ENCODE measurements at places on chromosomes 4 and X.

DNA sequence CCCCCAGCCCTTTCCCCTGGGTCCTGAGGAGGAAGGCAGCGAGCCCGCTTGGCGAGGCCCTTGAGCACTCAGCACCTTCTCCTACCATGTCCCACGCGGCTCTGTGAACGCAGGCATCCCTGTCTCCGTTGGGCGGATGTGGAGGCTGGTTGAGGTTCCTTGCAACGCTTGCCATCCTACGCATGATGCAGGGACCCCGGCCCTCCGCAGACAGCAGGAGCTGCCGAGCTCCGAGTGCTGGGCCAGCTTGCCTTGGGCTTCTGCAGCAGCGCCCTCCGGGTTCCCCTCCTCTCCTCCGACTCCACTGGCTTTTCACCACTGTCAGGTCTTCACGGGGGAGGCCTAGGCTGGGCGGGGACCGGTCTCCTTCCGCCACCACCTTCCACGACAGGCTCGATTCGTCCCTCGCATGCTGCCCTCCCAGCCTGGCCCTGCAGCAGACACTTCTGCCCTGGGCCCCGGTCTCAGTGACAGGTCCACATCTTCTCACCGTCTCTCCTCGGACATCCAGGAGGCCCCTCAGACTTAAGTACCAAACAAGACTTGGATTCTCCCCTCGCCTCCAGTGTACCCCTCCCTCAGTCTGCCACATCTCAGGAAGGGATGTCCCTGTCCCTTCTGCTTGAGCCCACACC is 67.6 kb upstream of the HGFAC start:
- no peak for ATAC-seq

- no peak for ATAC-seq
These were observed 12.0 kb downstream of the RAB33B start for GRCh38 chr4:139465922-139466321.

GRCh38 chr4:100486496-100486895 is 31.3 kb downstream of the EMCN start:
- ATAC-seq = no peak

DNA sequence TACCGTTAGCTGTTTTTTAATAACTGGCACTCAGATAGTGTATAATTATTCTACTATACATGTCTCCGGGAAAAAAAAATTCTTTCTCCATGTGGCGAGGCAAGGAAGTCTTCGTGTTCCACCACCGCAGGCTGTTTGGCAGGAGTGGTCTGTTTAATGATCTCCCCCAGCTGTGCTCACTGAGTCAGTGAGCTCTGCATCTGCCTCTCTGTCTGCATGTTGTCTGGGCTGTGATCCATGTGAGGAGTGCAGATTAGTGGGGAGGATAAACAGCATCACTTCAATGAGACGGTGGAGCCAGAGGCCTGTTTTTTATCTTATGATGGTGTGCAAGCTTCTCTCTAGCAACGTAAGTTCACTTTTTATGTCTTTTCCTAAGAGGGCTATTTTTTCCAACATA is 69.8 kb downstream of the RPS3A start:
- no peak for ATAC-seq

- no peak for ATAC-seq
These were observed 348.8 kb downstream of the GBA3 start for GRCh38 chr4:23041501-23041900.

- ATAC-seq = peak; percentile 31
These were observed 72.0 kb downstream of the FAT1 start for GRCh38 chr4:186651624-186652023.

GRCh38 chr4:154005171-154005520 is 216.3 kb upstream of the SFRP2 start:
- ATAC-seq = no peak

- ATAC-seq = no peak
These were observed 18.9 kb downstream of the TSPAN5 start for GRCh38 chr4:98639523-98639922.

GRCh38 chrX:43557792-43558191 is 98.3 kb upstream of the MAOA start:
- ATAC-seq = no peak

- ATAC-seq = no peak
These were observed 3.7 kb upstream of the STIM2 start for GRCh38 chr4:26856906-26857277.

- ATAC-seq = no peak
These were observed 253.4 kb downstream of the KCNIP4 start for GRCh38 chr4:21695141-21695540.

- ATAC-seq = no peak
These were observed 155.9 kb upstream of the CENPE start for GRCh38 chr4:103354006-103354405.

GRCh38 chr4:141826260-141826659 is 189.9 kb downstream of the IL15 start:
- ATAC-seq = no peak

DNA sequence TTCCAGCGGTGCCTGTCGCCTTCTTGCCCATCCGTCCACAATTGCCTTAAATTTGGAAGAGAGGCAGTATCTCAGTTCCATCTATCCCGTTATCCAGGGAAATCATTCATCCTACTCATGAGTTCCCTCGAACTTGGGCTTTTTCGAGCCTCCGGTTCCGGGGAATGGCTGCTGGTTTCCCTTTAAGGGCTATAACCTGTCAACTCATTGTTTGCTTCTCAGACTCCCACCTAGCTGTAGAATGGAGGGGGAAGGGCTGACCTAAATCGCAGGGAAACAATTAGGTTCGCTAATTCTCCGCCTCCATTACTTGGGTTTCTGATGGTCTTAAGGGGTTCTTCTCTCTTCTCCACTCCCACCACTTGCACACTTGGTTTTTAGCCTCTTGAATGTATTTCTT is 1.2 kb downstream of the UCHL1 start:
- ATAC-seq = no peak

GRCh38 chrX:105803891-105804290 is 18.4 kb upstream of the NRK start:
- no peak for ATAC-seq

DNA sequence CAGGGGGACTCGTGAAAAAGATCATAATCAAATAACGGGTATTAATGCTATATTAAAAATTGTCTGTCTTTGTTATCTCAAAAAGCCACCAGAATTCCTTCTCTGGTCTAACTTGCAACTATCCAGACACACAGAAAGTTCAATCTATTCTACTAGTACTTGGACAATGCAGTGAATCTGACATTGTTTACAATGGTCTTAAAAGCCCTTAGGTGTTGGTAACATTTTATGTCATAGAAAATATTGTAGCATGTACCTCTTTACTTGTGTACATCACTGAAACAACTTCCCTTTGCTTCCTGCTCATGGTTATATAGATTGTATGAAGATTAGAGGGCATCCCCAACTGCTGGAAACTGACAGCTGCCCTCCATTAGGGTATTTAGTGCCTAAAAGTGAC is 71.1 kb upstream of the PPP3CA start:
- no peak for ATAC-seq

DNA sequence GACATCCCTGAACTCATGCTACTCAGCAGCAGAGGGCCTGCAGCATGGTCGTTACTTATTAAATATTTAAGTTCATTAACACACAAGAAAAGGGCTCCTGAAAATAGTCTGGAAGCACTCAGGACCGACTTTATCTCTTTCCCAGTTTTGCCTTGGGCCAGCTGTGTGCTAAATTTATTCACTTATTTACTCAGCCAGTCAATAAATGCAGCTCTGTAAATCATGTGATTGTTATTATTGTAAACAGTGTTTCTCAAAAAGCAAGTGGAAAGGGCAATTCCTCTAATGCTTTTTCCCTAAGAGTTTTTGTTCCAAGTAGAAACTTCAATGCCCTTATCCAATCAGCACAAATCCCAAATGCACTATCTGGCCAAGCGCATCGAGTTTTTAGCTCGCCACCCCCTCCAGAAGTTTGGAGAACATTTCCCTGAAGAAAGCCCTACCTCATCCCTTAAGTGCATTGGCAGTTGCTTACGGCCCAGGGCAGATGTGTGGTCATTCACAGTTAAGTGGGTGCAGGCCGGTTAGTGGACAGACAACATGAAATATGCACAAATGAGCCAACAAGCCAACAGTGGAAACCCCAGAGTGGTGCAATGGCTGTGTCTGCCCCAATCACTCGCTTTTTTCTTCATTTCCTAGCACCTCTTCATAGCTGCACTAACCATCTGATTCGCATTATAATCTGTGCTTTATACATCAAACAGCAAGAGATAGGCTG is 125.8 kb downstream of the SMIM20 start:
- ATAC-seq = no peak

- no peak for ATAC-seq
These were observed 26.3 kb downstream of the PDHA1 start for GRCh38 chrX:19370061-19370460.

GRCh38 chrX:103153661-103154060 is 60.7 kb upstream of the NXF3 start:
- ATAC-seq = no peak

GRCh38 chrX:40759374-40759773 is 24.0 kb upstream of the MED14 start:
- no peak for ATAC-seq

DNA sequence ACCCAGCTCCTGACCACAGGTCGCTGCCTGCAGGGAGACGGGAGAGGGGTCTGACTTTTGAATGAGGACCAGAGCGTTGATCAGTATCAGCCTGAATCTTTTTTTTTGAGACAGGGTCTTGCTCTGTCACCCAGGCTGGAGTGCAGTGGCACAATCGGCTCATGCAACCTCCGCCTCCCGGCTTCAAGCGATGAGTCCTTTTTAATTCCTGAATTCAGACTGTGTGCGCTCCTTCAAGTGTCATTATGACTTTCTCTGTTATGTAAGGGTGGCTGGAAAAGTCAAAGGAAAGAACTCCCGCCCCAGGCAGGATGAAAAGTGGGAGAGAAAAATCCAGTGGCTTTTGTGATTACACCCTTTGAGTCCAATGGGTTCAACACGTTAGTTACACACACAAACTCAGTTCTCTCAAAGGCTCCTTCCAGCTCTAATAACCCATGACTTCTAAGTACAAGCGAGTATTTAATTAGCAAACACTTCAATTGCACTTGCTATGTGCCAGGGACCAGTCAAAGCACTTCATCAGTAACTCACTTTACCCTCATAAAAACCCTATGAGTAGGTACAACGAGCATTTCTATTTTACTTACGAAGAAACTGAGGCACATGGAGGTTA is 44.4 kb downstream of the PDHA1 start:
- ATAC-seq = no peak

DNA sequence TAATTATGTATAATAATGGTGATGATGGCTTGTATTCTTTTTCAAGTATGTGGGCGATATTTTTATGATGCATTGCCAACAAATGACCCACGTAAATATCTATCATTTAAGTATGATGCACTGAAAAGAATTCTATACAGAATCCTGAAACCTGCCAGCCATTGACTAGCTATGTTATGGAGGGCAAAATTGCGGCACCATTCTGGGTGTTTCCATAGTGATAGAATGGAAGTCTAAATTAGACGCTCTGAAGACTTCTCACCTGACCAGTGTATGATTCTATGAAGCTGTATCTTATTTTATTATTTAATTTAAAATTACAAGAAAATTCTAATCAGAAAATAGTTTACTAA is 677 bp upstream of the CENPC start:
- ATAC-seq = no peak

DNA sequence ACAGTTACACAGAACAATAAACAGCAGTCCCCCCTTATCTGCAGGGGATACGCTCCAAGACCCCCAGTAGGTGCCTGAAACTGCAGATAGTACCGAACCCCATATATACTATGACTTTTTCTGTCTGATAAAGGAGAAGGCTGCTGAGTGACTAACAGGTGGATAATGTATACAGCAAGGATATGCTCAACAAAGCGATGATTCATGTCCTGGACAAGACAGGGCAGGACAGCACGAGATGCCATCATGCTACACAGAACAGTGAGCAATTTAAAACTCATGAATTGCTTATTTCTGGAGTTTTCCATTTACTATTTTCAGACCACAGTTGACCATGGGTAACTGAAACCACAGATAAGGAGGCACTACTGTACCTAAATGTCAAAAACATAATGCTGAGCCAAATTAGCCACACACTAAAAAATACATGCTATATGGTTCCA is 76.1 kb downstream of the MANBA start:
- no peak for ATAC-seq

DNA sequence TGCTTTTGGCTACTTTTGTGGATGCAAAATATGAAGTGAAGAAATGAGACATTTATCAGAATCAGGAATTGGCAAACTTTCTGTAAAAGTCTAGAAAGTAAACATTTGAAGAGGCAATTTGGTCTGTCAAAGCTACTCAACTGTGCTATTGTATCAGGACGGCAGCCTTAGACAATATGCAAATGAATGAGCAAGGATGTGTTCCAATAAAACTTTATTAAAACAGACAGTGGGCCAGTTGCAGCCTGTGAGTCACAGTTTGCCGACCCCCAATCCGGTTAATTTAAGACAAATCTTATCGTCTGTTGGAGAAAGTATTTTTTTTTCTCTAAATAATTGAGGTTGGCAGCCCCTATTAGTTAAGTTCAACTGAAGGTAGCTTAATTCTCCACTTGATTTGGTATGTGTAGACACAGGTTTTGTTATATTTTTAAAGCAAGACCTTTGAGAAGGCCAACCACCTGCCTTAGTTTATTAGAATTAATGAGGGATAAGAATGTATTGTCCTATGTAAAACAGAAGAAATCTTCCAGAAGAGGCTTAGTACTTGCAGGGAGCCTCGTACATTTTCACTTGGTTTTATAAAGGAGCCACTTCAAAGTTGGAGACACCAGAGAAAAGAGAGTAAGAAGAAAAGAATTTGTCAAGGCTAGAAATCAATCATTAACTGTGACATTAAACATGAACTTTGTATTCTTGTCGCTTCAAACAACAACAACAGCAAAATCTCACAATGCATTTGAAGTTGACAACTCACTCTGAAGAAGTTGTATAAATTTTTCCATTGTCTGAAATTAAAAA is 81.6 kb upstream of the FAT1 start:
- ATAC-seq = no peak

- no peak for ATAC-seq
These were observed 1116.0 kb upstream of the TENM3 start for GRCh38 chr4:181127171-181127570.

DNA sequence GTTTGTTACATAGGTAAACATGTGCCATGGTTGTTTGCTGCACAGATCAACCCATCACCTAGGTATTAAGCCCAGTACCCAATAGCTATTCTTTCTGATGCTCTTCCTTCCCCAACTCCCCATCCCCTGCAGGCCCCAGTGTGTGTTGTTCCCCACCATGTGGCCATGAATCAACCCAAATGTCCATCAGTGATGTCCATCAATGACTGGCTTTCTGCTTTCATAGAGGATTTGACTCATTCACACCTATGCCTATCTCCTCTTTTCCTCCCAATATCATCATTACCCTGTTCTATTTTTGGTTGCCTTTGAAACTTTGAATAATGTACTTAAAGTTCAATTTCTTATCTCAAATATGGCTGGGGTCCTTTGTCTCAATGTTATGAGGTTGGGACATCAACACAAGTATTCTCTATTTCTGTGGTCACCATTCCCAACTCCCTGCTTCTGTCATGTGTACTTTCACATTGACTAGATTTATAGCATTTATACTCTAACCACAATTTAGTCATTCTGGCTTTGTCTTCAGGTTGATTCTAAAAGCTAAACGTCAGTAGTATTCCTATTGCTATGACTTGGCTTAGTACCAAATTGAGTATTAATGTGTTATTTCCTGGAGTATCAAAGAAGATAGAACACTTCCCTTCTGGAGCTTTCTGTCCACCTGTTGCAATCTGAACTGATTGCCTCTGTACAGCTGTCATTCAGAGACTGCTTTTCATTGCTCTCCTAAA is 107.2 kb downstream of the TAB3 start:
- ATAC-seq = no peak

- peak; percentile 86 for ATAC-seq
These were observed 71.3 kb upstream of the KIT start for GRCh38 chr4:54586320-54586955.

GRCh38 chrX:150465326-150465725 is 102.2 kb downstream of the MAMLD1 start:
- no peak for ATAC-seq
